ENCODE measurements at places on chromosomes 7 and 10. TPM values are rescaled to one million over a fixed set of nuclear protein-coding genes. Genes with fewer than 3 reads are reported as not detected.
A peak's percentile ranks its signal among the peaks of the same experiment; 100 is the strongest.

DNA sequence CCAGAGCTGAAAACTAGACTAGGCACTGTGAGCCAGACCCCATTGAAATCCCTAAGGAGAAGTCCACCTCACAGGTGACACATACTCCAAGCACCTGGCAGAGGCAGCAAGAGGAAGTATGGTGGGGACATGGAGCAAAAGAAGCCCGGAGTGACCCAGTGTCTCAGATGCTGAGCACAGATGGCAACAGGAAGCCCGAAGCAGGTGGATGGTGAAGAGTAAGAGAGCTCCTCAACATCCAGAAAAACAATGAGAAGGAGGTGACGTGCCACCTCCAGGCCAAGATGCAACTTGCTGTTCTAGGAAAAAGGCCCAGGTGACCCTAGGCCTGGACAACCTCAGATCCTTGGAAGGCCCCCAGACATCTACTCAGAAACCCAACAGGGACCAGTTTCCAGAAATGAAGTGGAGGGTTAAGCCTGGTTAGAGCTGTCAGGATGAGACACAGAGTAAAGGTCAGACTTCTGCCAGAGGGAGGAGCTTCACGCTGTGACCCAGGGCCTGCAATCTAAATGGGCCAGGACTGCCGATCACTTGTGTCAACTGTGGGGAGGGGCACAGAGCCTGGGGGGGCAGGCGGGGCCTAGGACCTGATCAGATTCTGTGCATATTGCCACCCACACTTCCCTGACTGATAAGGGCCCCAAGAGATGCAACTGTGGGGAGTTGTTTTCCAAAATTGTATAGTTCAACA lies 2.4 kb upstream of the COBL start:
- peaks cover 32% of the 10 kb centered on the region for H3K27me3 ChIP-seq
- DNase-seq, result no peak
- H3K4me1 ChIP-seq, result peaks cover 7% of the 10 kb centered on the region
- no peaks in the 10 kb centered on the region for H3K36me3 ChIP-seq
- H3K27ac ChIP-seq, result no peak overlapping the region

GRCh38 chr7:74501298-74501697 lies 47.6 kb downstream of the GTF2IRD1 start:
- H3K36me3 ChIP-seq, result no peaks in the 10 kb centered on the region
- H3K4me1 ChIP-seq, result no peaks in the 10 kb centered on the region

DNA sequence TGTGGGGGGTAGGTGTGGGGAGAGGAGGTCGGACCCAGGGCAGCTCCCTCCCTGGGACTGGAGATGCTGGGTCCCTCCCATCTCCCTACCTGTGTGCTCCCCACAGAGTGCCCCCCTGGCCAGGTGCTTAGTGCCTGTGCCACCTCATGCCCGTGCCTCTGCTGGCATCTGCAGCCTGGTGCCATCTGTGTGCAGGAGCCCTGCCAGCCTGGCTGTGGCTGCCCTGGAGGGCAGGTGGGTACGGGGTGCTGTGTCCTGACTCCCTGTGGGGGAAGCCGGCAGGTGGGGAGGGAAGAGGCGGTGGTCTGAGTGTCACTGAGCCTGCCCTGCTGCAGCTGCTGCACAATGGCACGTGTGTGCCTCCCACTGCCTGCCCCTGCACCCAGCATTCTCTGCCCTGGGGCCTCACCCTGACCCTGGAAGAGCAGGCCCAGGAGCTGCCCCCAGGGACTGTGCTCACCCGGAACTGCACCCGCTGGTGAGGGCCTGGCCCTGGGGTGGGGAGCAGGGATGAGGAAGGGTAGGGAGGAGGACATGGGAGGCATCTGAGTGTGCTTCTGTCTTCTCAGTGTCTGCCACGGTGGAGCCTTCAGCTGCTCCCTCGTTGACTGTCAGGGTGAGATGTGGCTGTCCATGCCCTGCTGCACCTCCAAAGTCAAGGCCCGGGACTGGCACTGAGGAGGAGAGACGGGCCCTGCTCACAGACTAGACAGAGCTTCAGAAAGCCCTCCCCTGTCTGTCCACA lies 11.7 kb upstream of the ZNF862 start:
- DNase-seq, result no peak
- no peaks in the 10 kb centered on the region for H3K4me1 ChIP-seq
- no peaks in the 10 kb centered on the region for H3K27me3 ChIP-seq
- H3K36me3 ChIP-seq, result no peaks in the 10 kb centered on the region

GRCh38 chr7:20157456-20157855 lies 59.7 kb downstream of the MACC1 start:
- DNase-seq, result no peak
- no peak overlapping the region for H3K4me3 ChIP-seq
- no peaks in the 10 kb centered on the region for H3K36me3 ChIP-seq

DNA sequence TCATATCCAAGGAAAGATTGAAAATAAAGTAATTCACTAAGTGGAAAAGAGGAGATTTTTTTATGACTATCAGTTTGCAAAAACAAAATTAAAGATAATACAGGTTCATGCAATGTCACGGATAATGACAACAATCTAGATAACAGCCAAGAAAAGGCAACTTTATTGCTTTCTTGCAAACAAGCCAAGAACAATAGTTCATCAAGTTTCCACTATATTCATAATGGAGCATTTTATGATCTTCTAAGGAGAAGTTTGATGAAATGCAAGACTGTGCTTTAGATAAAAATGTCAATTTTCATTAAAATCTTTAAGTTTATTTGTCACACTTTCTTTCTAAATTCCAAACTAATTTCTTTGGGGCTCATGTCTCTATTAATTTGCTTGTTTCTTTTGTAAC lies 53.9 kb upstream of the NRP1 start:
- H3K27me3 ChIP-seq, result peaks cover 16% of the 10 kb centered on the region
- no peaks in the 10 kb centered on the region for H3K36me3 ChIP-seq
- H3K27ac ChIP-seq, result no peak overlapping the region
- no peak for DNase-seq
- H3K4me3 ChIP-seq, result no peak overlapping the region

DNA sequence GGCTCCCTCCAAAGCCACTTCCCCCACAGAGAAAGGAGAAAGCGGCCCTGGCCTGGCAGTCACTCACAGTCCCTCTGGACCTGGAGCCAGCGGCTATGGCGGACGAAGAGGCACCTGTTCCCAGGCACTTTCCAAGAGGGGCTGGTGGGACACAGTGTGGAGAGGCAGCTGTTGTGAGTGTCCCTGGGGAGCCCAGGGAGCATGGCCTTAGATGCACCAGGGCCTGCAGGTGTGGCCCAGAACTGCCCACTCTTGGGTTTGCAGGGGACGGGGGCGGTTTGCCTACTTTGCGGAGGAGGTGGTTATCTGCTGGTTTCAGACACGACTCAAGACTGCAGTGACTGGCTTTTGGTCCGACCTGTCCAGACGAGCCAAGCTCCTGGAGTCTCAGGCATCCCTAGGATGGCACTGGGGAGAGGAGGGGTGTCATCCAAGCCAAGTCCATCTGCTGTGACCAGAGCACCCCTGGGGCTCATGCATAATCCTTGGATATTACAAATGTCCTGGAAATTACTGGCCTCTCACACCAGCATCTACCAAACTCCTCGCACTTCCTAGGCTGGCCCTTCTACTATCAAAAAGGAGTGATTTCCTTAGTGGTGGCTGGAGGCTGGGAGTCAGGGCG lies 18.4 kb downstream of the CTBP2 start:
- H3K27me3 ChIP-seq, result peaks cover 10% of the 10 kb centered on the region
- H3K4me3 ChIP-seq, result no peak overlapping the region
- no peaks in the 10 kb centered on the region for H3K36me3 ChIP-seq
- no peak overlapping the region for H3K27ac ChIP-seq
- no peak for DNase-seq
- no peaks in the 10 kb centered on the region for H3K4me1 ChIP-seq

DNA sequence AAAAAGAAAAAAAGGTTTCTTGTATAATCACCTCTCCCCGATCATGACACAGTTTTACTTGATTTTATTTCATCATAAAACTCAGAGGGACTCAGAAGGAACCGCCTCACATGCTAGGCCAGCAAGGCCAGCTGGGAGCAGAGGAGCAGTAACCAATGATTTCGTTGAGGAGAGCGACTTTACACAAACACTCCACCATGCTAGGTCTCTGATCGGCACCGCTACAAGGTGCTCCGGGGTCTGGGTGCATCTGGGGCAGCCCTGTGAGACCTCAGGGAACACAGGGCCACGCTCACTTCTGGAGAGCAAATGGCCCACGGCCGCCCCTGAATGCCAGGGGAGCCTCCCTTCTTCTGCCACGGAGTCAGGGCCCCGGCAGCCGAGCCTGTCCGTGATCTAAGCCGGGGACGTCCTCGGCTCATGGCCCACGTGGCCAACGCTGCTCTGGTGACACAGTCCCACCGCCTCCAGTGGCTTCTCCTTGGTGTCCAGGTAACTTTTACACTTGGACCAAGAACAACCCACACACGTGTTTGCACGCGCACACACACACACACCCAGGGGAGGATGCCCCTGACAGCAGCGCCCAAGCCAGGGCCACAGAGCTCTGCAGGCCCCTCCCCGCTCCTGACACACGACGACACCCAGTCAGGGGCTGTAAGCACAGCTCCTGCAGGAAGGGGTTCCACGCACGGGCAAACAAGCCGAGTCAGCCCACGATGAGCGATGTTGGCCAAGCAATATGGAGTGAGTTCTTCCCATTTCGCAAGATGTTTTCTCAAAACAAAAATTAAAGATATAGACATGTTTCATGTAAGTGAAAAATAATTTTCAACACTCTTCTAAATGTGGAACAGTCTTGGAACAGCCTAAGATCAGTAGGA lies 332.3 kb downstream of the DNAJB6 start:
- no peak overlapping the region for H3K27ac ChIP-seq
- H3K4me3 ChIP-seq, result no peak overlapping the region
- no peaks in the 10 kb centered on the region for H3K36me3 ChIP-seq
- peaks cover 23% of the 10 kb centered on the region for H3K4me1 ChIP-seq
- DNase-seq, result no peak
- peaks cover 2% of the 10 kb centered on the region for H3K27me3 ChIP-seq

- no peaks in the 10 kb centered on the region for H3K27me3 ChIP-seq
- no peak for DNase-seq
- no peak overlapping the region for H3K27ac ChIP-seq
- no peaks in the 10 kb centered on the region for H3K4me1 ChIP-seq
- no peak overlapping the region for H3K4me3 ChIP-seq
These were observed 22.8 kb downstream of the LRRC17 start for GRCh38 chr7:102935450-102936115.

DNA sequence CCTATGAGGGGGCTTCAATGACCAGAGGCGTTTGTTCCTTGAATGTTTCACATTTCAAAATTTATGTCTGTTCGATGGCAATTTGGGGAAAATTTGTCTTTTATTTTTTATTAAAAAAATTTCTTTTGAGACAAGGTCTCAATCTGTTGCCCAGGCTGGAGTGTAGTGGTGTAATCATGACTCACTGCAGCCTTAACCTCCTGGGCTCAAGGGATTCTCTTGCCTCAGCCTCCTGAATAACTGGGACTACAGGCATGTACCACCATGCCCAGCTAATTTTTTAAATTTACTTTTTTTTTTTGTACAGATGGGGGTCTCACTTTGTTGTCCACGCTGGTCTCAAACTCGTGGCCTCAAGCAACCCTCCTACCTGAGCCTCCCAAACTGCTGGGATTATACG lies 39.7 kb downstream of the OTUD1 start:
- no peak for DNase-seq
- H3K36me3 ChIP-seq, result no peaks in the 10 kb centered on the region
- H3K27me3 ChIP-seq, result no peaks in the 10 kb centered on the region
- no peak overlapping the region for H3K4me3 ChIP-seq
- no peak overlapping the region for H3K27ac ChIP-seq

- H3K27ac ChIP-seq, result no peak overlapping the region
- no peak for DNase-seq
- H3K27me3 ChIP-seq, result peaks cover 28% of the 10 kb centered on the region
- H3K4me1 ChIP-seq, result no peaks in the 10 kb centered on the region
- no peaks in the 10 kb centered on the region for H3K36me3 ChIP-seq
- H3K4me3 ChIP-seq, result no peak overlapping the region
These were observed 7.4 kb downstream of the CAV1 start for GRCh38 chr7:116532102-116532688.

GRCh38 chr7:80488851-80489370 lies 23.0 kb downstream of the GNAT3 start:
- peaks cover 3% of the 10 kb centered on the region for H3K27me3 ChIP-seq
- H3K4me1 ChIP-seq, result no peaks in the 10 kb centered on the region
- DNase-seq, result no peak
- no peak overlapping the region for H3K27ac ChIP-seq
- H3K36me3 ChIP-seq, result no peaks in the 10 kb centered on the region
- no peak overlapping the region for H3K4me3 ChIP-seq

DNA sequence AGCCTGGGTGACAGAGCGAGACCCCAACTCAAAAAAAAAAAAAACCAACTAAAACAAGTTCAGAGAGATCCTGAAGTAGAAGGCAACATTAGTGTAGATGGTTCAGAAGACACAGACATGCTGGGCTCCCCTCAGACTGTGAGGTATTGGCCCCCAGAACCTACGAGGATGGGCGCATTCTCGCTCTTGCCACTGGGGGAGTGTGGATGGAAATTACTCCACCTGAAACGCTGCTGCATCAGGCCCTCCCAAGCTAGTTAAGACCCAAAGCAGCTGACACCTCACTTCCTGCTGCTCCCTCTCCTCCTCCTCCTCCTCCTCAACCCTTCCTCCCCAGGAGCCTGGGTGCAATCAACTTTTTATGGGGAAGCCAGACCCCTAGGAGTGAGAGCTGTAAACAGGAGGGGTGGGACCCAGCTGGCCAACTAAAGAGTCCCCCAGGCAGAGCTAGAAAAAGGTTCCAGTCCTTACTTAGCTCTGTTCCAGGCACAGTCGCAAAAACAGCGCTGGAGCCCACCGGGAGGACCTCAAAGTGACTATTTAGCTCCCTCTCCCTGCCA lies 7.4 kb downstream of the SH3PXD2A start:
- peak; percentile 29 for DNase-seq
- no peaks in the 10 kb centered on the region for H3K36me3 ChIP-seq
- no peak overlapping the region for H3K4me3 ChIP-seq
- H3K27ac ChIP-seq, result no peak overlapping the region

- no peak overlapping the region for H3K4me3 ChIP-seq
- no peak overlapping the region for H3K27ac ChIP-seq
- no peaks in the 10 kb centered on the region for H3K4me1 ChIP-seq
- H3K27me3 ChIP-seq, result peaks cover 4% of the 10 kb centered on the region
- DNase-seq, result no peak
These were observed 13.1 kb upstream of the TNPO3 start for GRCh38 chr7:129067943-129068548.

GRCh38 chr7:31747553-31747952 lies 60.5 kb downstream of the PPP1R17 start:
- DNase-seq, result no peak
- H3K4me1 ChIP-seq, result no peaks in the 10 kb centered on the region
- H3K27ac ChIP-seq, result no peak overlapping the region
- H3K4me3 ChIP-seq, result no peak overlapping the region
- H3K36me3 ChIP-seq, result no peaks in the 10 kb centered on the region
- H3K27me3 ChIP-seq, result peaks cover 15% of the 10 kb centered on the region

GRCh38 chr7:29331163-29331562 lies 136.6 kb downstream of the CHN2 start:
- H3K27ac ChIP-seq, result no peak overlapping the region
- H3K4me3 ChIP-seq, result no peak overlapping the region
- no peak for DNase-seq
- peaks cover 9% of the 10 kb centered on the region for H3K4me1 ChIP-seq
- peaks cover 6% of the 10 kb centered on the region for H3K27me3 ChIP-seq
- H3K36me3 ChIP-seq, result no peaks in the 10 kb centered on the region

GRCh38 chr7:157224627-157225026 lies 85.9 kb downstream of the UBE3C start:
- peaks cover 25% of the 10 kb centered on the region for H3K36me3 ChIP-seq
- H3K4me1 ChIP-seq, result no peaks in the 10 kb centered on the region
- no peaks in the 10 kb centered on the region for H3K27me3 ChIP-seq
- no peak overlapping the region for H3K4me3 ChIP-seq
- no peak overlapping the region for H3K27ac ChIP-seq

The KIAA1217 gene
- 0.86 TPM for total RNA-seq

The OSBPL3 gene
- total RNA-seq, result 27.9 TPM

The CYCS gene
- total RNA-seq, result 224 TPM

The ZYX gene
- 81.5 TPM for total RNA-seq

The NCAPG2 gene
- 145 TPM for total RNA-seq

The ZNF316 gene
- total RNA-seq, result 15.8 TPM

The ZNF239 gene
- total RNA-seq, result 2.5 TPM

Data from activated naive CD4-positive, alpha-beta T cell treated with anti-CD3 and anti-CD28 coated beads for 36 hours (primary cell).